ENCODE measurements at places on chromosomes 3 and 15.

DNA sequence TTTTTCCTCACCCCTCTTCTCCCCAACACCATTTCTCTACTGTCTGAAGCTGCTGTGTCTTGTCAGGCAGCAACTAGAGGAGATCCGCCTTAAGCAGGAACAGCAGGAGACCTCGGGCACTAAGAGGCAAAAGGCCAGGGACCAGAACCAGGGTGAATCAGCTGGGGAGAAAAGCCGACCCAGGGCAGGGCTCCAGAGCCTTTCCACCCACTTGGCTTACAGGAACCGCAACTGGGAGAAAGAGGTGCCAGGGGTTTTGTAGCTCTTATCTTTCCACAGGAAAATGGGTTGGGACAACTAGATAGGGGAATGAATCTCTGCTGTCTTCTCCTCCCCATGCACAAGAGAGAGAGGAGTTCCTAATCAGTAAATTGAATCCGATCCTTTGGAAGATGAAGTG lies 3.0 kb upstream of the NGRN start:
- no peak for DNase-seq

GRCh38 chr15:57671636-57672035 lies 34.9 kb upstream of the POLR2M start:
- DNase-seq: no peak

DNA sequence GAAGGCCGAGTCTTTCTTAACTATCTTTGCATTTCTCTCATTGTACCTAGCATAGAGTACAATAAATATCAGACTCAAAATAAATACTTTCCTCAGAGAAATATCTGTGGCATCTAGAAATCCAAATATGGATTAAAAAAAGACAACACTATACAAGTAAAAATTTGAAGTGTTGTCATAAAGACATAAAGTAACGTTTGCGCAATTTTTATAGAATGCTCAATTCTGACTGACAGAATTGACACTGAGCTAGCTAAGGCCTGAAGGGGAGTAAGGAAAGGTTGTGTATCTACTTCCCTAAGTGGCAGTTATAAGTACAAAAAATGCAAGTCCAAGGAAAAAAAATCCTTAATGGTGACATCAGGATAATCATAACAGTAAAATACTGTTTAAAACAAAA lies 1.1 kb downstream of the SEC11A start:
- no peak for DNase-seq

GRCh38 chr3:195565716-195566115 lies 18.0 kb downstream of the APOD start:
- no peak for DNase-seq

DNA sequence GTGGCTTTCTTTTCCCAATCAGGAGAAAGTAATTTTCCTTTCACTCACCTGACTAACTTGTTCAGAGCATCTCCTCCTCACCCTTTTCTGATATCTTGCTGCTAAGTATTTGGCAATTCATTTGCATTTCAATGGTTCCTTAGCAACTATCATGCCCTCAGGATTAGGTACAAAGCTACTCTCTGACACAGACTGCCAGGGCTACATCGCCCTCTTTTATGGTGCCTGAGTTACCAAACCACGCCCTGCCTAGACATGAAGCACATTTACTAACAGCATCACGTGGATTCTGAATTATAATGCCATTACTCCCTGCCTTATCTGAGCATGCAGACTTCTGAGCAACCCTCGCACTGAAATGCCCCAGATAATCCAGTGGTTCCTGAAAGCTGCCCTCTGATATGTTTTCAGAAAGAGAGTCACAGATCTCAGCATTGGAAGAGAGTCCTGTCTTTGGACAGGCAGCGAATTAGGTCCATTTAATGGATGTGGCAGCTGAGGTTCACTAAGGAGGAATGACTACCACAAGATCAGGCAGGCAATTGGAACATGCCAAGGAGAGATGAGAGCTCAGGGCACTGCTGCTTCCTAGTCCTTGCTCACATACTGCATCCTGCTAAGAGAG lies 14.5 kb downstream of the EPHB1 start:
- no peak for DNase-seq
